ENCODE measurements at places on chromosomes 13 and 19.

- no peak for DNase-seq
These were observed 205.1 kb downstream of the LHFPL6 start for GRCh38 chr13:39397896-39398265.

DNA sequence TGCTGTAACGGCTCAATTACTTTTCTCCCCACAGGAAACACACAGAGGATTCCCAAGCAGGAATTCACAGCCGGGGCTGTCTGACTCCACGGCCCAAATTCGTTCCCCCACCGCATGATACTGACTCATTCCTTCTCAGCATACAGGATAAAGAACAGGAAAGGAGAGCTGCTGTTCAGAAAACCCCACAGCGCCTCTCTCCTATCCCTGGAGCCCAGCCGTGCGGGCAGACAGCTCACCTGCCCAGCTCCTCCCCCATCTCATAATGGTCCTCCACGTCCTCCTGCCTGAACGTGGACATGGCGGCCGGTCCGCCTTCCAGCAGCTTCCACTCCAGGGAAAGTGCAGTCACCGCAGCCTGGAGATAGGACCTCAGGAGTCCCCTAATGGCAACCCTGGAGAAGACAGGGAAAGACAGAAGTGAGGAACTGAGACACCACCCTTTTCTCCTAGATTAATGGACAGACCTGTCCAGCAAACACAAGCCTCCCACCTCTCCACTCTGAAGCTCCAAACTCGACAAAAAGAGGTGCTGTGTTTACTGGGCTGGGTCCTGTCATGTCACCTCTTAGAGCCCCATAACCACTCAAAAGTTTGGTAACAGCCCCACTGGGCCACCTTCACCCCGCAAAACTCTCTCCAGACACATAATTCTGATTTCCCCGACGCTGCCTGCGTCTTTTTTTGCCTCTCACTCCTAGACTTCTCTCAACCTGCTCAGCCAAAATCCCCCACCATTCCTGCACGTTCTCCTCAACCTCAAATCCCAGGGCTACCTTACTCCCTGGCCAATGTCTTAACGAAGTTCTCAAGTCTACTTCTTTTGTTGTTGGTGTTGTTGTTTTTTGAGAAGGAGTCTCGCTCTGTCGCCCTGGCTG is 1.2 kb downstream of the DAPK3 start:
- DNase-seq, result no peak

GRCh38 chr19:39110263-39110967 is 15.2 kb upstream of the PAK4 start:
- peak; percentile 25 for DNase-seq

- DNase-seq, result no peak
These were observed 3.8 kb upstream of the MYPOP start for GRCh38 chr19:45906221-45906620.

DNA sequence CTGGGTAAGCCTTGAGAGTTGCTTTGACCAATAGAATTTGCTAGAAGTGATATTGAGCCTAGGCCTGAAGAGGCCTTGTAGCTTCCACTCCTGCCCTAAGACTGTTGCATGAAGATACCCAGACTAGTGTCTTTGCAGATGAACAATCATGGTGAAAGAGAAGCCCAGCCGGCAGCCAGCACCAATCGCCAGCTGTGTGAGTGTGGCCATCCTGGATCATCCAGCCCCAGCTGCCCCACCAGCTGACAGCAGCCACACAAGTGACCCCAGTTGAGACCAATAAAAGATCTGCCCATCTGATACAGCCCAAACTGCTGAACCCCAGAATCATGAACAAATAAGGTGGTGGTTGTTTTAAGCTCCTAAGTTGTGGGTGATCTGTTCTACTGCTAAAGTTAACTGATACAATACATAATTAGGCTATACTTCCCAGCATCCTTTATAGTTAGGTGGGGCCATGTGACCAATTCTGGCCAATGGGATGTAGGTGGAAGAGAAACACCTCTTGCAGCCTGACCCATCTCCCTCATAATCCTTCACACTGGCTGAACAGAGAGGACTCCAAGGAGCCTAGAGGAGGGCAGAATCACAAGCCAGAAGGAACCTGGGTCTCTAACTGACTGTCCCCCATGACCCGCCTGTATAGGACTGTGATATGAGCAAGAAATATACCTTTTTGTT is 9.4 kb upstream of the ZNF428 start:
- no peak for DNase-seq

DNA sequence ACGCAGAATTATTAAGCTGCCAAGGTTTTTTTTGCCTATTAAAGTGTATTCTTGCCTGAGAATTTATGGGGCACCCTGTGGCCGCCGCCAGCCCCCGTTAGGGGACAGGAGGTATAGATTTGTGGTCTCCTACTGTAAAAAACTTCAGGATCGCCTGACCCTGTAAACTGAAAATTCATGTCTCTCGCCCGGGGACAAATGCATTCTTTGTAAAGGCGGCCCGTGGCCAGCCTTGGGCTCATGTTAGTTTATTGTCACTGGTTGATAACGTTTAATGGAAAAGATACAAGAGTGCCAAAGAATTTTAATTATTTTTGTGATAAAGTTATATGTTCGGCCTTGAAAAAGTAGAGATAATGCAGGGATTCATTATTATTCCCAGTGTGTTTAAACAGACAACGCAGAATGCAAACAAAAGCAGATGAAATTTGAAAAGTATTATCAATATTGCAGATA is 141.7 kb downstream of the URI1 start:
- DNase-seq, result no peak

DNA sequence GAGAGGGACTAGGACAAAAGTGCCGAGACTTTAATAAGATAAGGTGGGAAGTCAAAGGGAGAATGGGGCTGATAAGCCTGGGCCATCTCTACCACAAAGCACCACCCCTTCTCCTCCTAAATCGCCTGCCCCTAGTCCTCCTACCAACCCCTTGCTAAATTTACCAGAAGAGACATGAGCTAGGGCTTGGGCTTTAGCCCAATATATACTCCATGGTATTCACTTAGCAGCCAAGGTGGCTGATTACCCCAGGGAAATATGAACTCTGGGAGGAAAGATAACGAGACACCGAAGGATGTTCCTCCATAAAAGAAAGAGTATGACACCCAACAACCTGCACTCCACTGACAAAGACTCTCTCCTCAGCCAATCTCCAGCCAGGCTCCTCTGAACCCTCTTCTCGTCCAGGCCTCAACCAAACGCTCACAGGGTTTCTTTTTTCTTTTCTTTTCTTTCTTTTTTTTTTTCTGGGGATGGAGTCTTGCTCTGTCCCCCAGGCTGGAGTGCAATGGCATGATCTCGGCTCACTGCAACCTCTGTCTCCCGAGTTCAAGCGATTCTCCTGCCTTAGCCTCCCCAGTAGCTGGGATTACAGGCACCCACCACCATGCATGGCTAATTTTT is 610.2 kb downstream of the UQCRFS1 start:
- no peak for DNase-seq

Data from C1 segment of cervical spinal cord (tissue), 14 donors.